Stimulated activated CD4-positive, alpha-beta T cell treated with anti-CD3 and anti-CD28 coated beads, Interleukin-15, amount 100 ng/mL, for 1 hour (primary cell): ENCODE measurements at places on chromosomes 2 and 18.

- DNase-seq, result no peak
Measured at GRCh38 chr18:32669549-32670165, 103.2 kb downstream of the KLHL14 start.

- DNase-seq, result no peak
Measured at GRCh38 chr18:12011957-12012549, 30.7 kb downstream of the IMPA2 start.

GRCh38 chr18:58101291-58101794 lies 57.3 kb downstream of the NEDD4L start:
- no peak for DNase-seq

- no peak for DNase-seq
Measured at GRCh38 chr2:154882725-154883124, 184.2 kb downstream of the KCNJ3 start.

DNA sequence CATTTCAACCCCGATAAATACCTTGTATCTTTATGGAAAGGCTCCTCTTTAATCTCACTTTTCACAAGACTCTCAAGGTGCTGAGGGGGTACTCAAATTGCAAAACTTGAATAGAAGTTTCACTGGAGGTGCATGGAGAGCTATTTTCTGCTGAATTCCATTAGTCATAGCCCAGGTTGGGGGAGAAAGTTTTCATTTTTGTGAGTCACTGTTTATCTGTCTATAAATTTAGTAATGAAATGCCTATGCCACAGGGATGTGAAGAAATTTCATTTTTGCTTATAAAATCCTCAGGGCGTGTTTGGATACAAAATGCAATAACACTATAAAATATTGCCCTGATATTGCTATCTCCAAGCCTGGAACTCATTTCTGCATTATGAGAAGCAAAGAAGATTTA lies 346.3 kb downstream of the LRATD1 start:
- DNase-seq, result no peak

DNA sequence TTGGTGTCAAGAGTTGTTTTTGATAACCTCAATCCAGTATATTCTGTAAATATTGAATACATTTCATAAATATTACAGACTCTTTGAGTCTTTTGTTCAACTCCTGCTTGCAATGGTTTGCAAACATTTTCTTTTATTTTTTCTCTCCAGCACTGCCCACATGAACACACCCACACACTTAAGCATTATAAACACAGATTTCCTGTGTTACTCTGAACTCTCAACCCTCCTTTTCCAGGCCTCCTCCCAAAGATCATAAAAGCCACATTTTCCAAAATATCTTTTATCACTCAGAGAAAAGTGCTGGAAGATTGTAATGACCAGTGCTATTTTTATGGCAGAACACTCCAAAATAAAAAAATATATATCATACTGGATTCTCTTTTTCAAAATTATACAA lies 20.5 kb downstream of the ARHGAP25 start:
- DNase-seq, result no peak
